Mammary epithelial cell (primary cell): ENCODE measurements at places on chromosomes 4 and X. TPM values are rescaled to one million over a fixed set of nuclear protein-coding genes. Genes with fewer than 3 reads are reported as not detected.

Gene GAGE13
- total RNA-seq, result not detected in 2 replicates

Gene MAGEB10
- total RNA-seq, result not detected in 2 replicates

Gene XG
- total RNA-seq, result 2.2 TPM

Gene UVSSA
- total RNA-seq, result 33.2 and 37.8 TPM in 2 replicates

Gene UBE2A
- total RNA-seq, result 34.0 TPM

Gene GYPB
- total RNA-seq, result not detected

Gene NDNF
- not detected in 2 replicates for total RNA-seq

Gene VEGFC
- total RNA-seq, result 41.3 and 49.0 TPM in 2 replicates

Gene CLDN2
- not detected for total RNA-seq

Gene MTTP
- not detected in 2 replicates for total RNA-seq

Gene HSFX4
- total RNA-seq, result not detected in 2 replicates

Gene MXRA5
- 42.3 TPM for total RNA-seq

Gene SERTM2
- not detected in 2 replicates for total RNA-seq

DNA sequence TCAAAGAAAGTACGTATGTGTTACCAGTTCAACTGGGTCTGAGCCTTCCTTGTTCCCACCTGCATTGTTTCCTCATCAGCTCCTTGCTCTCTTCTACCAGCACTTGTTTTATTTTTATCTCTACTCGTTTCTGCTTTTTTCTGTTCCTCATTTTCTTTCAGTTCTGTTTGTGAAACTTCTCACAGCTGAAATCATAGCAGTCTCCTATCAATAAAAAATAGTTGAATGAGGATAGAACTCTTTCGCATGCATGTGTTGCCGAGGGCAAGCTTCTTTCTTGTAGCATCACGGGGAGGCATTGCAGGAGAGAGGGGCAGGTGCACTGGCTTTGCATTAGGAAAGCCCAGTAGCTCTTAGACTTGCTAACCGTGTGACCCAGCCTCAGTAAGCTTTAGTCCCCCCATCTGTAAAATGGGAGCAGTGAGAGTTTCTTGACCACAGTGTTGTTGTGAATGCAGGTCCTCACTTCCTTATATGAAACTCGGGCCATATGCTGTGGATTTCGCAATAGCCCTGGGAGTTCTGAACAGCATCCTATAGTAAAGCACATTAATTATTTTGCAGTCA lies 24.7 kb downstream of the OFD1 start:
- DNase-seq, result no peak

GRCh38 chr4:14237911-14238310 lies 610.4 kb upstream of the BOD1L1 start:
- DNase-seq, result no peak

GRCh38 chrX:1465286-1466231 lies 12.8 kb upstream of the ASMTL start:
- peak; percentile 23 for DNase-seq

DNA sequence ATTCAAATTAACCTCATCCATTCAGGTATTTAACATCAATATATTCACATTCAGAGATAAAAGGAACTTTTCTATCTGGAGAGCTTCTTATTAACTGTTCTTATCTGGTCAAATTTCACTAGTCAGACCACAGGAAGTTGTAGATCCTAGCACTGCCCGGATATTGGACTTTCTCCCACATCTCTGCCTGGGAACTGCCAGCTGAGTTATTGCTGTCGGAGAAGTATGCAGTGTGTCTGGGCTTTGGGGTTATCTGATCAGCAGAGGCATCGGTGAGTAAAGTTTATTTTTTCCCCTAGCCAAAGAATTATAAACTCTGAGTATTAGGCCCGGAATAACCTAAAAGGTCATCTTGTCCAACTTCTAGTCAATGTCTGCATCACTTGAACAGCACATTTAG lies 45.1 kb downstream of the OR13H1 start:
- DNase-seq, result no peak

DNA sequence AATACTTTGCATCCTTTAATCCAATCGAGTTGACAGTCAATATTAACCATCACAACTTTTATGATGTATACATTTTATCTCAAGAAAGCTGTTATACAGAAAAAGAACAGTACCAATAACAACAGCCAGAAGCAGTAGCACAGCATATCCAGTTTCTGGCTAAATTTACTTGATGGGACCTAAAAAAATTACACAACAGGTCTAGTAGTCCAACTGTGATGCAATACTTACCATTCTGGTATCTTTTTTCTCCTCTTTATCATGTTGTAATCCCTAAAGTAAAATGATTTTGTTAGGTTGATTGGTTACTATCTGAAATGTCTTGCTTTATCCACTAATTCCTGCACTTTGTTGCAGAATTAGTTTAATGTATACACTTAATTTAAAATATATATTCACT lies 1150.6 kb downstream of the FAT4 start:
- DNase-seq, result no peak

DNA sequence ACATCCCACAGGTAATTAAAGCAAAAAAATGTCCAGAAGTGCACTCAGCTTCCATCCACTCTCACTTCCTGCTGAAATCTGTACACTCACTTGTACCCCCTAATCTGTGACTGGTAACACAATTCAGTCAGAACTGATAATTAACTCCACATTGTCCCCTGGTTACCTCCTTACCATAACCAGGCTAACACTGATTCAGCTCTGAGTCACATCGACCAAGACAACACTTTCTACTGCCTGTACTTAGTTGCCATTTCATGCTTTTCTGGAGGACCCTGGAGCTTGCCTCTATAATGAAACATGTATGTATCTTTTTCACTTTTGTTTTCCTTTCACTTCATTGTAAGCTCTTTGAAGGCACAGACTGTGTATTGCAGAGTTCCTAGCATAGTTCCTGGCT lies 130.9 kb upstream of the GABRG1 start:
- DNase-seq, result peak; percentile 4

- DNase-seq, result no peak
Measured at GRCh38 chr4:10011277-10011676, 10.0 kb downstream of the SLC2A9 start.

DNA sequence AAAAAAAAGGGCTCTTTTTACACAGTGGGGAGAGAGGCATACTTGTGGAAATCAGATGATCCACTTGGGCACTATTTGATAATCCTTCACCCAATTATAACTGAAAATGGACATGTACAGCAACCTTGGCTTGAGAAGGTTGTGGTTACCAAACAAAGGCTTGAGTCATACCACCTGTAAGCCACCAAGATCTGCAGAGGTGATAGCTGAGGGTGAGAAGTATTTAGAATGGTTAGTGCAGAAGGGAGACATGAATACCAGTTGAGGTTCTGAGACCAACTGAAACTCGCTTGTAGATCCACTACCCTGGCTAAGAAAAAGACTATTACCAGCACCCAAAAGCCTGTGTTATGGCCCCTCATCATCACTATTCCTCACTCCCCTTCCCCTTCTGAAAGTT lies 614.0 kb downstream of the STIM2 start:
- DNase-seq, result peak; percentile 3

GRCh38 chr4:33188733-33189132 lies 2468.6 kb downstream of the PCDH7 start:
- DNase-seq, result no peak

GRCh38 chr4:76067652-76068286 lies 6.7 kb upstream of the ART3 start:
- peak; percentile 55 for DNase-seq

DNA sequence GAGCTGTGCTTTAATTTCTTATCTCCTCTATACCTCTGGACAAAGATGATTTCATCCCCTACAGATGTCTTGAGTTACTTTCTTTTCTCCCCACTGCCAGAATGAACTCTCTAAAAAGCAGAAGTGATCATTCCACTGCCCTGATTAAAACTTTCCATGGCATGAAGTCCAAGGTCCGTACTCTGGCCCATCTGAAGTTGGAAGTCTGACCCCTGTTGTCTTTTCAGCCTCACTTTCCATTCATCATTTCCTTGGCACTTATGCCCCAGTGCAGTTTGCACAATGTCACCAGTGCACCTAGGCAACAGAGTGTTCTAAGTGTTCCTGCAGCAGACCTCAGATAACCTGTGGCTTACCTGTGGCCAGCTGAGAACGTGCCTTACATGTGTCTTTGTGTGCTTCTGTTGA lies 242.4 kb downstream of the FRAS1 start:
- no peak for DNase-seq

DNA sequence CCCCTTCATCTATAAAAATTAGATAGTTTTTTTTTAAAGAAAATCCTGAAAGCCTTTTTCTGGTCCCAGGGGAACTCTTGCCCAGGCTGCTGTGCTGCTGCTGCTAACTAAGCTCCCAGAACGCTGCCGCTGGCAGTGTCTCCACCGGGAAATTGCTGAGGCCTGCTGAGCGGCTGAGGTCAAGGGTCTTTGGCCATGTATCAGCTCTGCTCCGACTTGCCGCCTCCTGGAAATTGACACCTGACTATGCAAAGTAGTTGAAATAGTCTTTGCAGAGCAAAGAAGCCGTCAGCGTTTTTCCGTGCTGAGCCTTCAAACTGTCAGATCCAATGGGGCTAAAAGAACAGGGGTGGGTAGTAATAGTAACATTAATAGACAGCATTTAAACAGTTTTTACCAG lies 839 bp downstream of the QDPR start:
- no peak for DNase-seq

GRCh38 chr4:97984545-97985131 lies 158.6 kb downstream of the STPG2 start:
- no peak for DNase-seq

DNA sequence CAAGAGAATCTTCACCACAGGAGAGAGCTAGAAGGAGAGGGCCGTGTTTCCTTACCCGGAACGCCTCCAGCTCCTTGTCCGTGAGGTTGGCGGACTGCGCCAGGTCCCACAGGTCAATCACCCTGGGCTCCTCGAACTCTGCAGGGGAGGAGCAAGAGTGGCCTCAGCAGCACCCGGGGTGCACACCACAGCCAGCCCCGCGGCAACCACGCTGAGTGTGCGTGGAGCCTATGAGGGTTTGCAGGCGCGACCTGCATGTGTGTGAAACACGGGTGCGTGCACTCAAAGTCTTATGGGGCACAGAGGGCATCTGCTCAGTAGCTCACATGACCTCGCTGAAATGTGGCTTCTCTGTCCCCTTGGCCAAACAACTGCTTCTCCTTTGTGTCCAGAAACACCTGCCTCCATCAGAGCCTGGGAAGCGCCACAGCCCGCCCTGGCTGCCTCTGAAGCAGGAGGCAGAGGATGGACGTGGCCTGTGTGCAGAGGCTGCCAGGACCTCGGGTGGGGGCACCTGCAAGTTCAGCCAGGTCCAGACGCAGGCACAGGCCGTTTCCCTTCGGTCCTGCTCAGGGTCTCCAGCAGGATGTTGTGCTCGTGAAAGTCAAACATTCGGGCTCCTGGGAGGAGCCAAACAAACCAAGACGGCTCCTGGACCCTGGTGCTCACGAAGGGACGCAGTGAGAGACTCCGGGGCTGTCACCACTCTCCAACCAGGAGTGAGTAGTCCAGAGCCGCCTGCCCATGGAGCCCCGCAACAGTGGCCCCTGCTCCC lies 16.0 kb downstream of the LRPAP1 start:
- no peak for DNase-seq

DNA sequence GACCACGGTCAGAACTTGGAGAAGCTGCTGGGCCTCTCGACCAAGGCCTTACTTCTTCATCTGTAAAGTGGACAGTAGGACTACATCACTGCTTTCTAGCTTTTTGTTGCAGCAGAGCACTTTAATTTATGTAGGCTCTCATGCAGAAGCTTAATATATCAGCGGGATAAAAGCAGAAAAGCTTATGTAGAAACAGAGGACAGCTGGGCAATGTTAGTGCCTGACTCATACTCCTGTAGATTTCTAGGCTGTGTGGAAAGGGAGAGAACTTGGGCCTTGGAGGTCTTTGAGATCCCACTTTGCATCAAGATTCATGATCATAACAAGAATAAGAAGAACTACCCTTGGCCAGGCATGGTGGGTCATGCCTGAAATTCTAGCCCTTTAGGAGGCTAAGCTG lies 91.2 kb downstream of the ARHGAP10 start:
- DNase-seq, result no peak
